ENCODE measurements at places on chromosomes 7 and 10. TPM values are rescaled to one million over a fixed set of nuclear protein-coding genes. Genes with fewer than 3 reads are reported as not detected.

GRCh38 chr7:14835384-14835783 is 67.2 kb downstream of the DGKB start:
- no peaks in the 10 kb centered on the region for H3K4me1 ChIP-seq
- no peak overlapping the region for H3K4me3 ChIP-seq
- no peak for DNase-seq

DNA sequence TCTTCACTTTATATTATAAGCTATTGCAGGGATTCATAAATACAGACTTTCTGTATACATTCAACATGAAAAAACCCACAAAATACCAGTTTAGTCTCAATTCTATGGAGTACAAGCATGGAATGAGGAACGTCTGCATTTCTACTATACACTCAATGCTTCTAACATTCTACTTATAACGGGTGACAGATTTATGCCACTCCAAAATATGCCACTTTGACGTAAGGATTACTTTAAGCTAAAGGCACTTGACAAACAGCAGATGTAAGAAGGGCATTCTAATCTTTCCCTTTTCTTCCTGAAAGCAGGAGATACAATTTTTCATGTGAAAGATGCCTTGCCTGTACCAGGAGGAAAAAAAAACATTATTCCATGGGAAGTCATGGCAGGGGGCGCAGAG is 205.5 kb upstream of the LRRN3 start:
- no peak overlapping the region for H3K27ac ChIP-seq
- no peaks in the 10 kb centered on the region for H3K27me3 ChIP-seq
- H3K36me3 ChIP-seq: no peaks in the 10 kb centered on the region

Gene RINT1
- 37.1 TPM for total RNA-seq

Gene ANKRD22
- total RNA-seq: not detected

GRCh38 chr10:33665501-33665900 is 331.0 kb upstream of the NRP1 start:
- peaks cover 21% of the 10 kb centered on the region for H3K27me3 ChIP-seq
- H3K4me3 ChIP-seq: no peak overlapping the region
- H3K36me3 ChIP-seq: peaks cover 3% of the 10 kb centered on the region
- peaks cover 4% of the 10 kb centered on the region for H3K4me1 ChIP-seq
- DNase-seq: no peak
- H3K27ac ChIP-seq: no peak overlapping the region

DNA sequence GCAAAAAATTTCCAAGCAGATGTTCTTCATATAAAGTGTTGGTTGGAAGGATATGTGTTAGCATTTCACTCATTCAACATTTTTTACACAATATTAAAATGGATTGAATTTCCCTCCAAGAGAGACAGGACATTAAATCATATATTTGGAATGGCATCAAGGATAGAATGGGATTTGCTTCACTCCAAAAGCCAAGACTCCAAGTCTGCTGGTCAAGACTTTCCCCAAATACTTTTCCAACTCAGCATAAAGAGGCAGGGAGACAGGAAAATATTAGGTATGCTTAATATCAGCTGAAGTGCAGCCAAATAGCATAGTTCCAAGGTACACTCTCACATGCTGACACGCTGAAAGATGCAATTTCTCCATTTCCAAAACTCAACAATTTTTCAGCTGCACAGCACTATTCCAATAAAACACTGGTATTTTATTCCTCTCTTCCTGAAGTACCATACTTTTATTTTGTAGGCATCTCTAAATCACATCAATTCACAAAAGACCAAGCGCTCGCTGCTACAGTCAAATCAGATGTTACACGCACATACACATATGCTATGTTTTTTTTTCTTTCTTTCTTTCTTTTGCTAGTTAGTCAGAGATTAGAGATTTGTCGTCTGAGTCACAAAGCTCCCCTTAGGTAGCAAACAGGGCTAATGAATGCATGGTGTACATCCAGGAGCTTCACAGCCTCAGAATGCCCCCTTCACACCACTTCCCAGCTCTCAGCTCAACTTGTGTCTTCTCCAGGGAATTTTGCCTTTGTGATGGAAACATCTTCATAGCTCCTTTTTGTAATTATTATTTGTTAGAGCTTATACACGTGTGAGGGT is 1033.8 kb upstream of the AUTS2 start:
- no peaks in the 10 kb centered on the region for H3K36me3 ChIP-seq
- H3K4me1 ChIP-seq: no peaks in the 10 kb centered on the region
- no peak overlapping the region for H3K27ac ChIP-seq
- H3K27me3 ChIP-seq: no peaks in the 10 kb centered on the region

DNA sequence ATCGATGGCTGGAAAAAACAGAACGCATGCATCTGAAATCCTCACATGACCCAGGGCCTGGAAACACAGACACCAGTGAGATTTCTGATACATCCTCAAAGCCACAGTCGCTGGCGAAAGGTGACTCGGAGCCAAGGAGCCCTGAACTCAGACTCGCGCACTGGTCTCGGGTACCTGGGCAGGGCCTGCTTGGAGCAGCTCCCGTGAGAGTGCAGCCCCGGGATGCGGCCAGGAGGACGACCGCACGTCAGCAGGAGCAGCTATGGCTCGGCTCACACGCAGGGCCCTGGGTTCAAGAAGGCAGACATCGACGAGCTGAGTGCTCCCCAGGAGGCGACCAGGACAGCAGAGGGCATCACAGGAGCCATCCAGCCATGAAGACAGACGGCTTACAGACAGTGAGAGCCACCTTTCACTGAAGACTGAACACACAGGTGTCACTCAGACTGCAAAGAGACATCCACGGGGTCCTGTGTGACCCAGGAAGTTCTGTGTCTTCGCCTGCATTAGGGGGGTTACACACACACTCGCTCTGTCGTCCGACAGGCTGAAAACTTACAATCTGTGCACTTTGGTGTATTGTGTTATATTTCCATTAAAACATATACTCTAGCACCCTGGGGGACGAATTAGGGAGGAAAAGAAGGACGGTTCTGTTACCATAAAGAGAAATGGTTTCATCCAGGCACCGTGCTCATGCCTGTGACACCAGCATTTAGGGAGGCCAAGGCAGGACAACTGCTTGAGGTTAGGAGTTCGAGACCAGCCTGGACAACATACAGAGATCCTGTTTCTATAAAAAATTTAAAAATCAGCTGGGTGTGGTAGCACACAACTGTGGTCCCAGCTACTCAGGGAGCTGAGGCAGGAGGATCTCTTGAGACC is 227.7 kb downstream of the MAD1L1 start:
- H3K27ac ChIP-seq: no peak overlapping the region
- no peak for DNase-seq
- peaks cover 9% of the 10 kb centered on the region for H3K4me1 ChIP-seq
- H3K27me3 ChIP-seq: no peaks in the 10 kb centered on the region

- H3K27me3 ChIP-seq: peaks cover 6% of the 10 kb centered on the region
- H3K27ac ChIP-seq: no peak overlapping the region
- peaks cover 4% of the 10 kb centered on the region for H3K4me1 ChIP-seq
- no peaks in the 10 kb centered on the region for H3K36me3 ChIP-seq
Observed at GRCh38 chr10:61835069-61835945, 66.2 kb upstream of the ARID5B start.

Gene BHLHA15
- not detected for total RNA-seq

Gene COL17A1
- not detected for total RNA-seq

GRCh38 chr10:71398976-71399375 is 2.3 kb downstream of the CDH23 start:
- peaks cover 9% of the 10 kb centered on the region for H3K4me1 ChIP-seq
- no peak for DNase-seq
- H3K36me3 ChIP-seq: peaks cover 13% of the 10 kb centered on the region
- no peak overlapping the region for H3K4me3 ChIP-seq
- no peak overlapping the region for H3K27ac ChIP-seq

- H3K4me3 ChIP-seq: peak overlapping the region; percentile 47
- H3K27me3 ChIP-seq: peaks cover 8% of the 10 kb centered on the region
- peaks cover 10% of the 10 kb centered on the region for H3K4me1 ChIP-seq
- no peak for DNase-seq
- H3K27ac ChIP-seq: peak overlapping the region; percentile 53
- no peaks in the 10 kb centered on the region for H3K36me3 ChIP-seq
Observed at GRCh38 chr7:39355664-39356063, 210.5 kb upstream of the YAE1 start.

DNA sequence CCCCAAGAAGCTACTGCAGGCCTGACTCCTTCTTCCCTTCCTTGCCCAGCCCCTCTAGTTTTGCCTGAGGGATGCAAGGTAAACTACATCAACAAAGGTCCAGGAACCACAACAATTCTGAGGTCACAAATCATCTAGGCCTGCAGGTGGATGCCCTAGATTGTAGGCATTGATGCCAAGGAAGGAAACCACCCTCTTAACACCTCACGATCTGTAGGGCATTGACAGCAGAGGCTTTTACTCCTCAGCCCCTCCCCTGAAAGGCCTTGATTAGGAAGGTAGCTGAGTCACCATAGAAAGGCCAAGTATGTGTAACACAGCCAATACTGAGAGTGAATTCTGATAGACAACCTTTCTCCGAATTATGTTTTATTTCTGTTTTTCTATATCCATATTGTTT is 46.7 kb upstream of the FAM3C start:
- H3K4me1 ChIP-seq: peaks cover 23% of the 10 kb centered on the region
- H3K27ac ChIP-seq: peak overlapping the region; percentile 8
- H3K36me3 ChIP-seq: no peaks in the 10 kb centered on the region
- H3K4me3 ChIP-seq: no peak overlapping the region

DNA sequence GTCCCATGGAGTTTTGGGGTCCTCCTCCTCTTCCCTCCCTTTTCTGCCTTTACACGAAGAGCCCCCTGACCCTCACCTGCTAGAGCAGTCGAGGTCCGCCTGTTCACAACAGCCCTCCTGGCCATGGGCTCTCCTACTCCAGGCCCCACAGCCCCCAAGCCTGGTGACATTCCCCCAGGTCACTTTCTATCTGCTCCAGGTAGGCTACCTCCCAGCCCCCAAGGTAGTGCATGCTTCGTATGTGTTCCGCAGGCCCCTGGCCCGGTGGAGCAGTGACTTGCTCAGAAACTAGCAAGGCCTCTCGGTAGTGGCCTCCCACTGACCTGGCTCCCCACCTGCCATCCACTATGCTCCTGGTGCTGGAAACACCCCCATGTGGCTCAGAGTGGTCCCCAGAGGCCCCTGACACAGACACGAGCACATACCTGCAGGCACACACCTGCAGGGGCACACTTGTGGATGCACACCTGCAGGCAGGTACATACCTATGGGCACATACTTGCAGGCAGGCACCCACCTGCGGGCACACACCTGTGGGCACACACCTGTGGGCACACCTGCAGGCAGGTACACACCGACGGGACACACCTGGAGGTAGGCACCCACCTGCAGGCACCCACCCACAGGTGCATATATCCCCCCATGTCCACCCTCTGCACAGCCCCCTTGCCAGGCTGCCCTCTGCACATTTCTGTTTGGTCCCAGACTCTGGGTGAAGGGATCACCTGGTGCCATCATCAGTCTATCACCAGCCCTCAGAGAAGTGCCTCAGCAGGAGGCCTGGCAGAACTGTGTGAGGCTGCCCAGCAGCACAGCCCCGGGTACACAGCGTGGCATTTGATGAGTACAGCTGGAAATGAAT is 322.5 kb downstream of the PTPRN2 start:
- no peaks in the 10 kb centered on the region for H3K36me3 ChIP-seq
- H3K27ac ChIP-seq: no peak overlapping the region
- no peaks in the 10 kb centered on the region for H3K27me3 ChIP-seq
- DNase-seq: no peak

Gene FRMPD2
- 0.17 TPM for total RNA-seq

DNA sequence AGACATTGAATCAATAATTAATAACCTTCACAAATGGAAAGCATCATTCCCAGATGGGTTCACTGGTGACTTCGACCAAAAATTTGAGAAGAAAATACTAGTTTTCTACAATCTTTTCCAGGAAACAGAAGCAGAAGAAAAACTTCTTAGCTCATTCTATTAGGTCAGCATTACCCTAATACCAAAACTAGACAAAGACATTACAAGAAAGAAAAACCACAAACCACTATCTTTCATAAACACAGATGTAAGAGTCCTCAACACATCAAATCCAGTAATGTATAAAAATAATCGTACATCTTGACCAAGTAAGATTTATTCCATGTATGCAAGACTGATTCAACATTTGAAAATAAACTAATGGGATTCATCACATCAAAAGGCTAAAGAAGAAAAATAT is 64.0 kb upstream of the CDK1 start:
- H3K27me3 ChIP-seq: no peaks in the 10 kb centered on the region
- H3K4me3 ChIP-seq: peak overlapping the region; percentile 50
- no peak for DNase-seq
- H3K4me1 ChIP-seq: peaks cover 34% of the 10 kb centered on the region
- no peaks in the 10 kb centered on the region for H3K36me3 ChIP-seq
- H3K27ac ChIP-seq: peak overlapping the region; percentile 41

GRCh38 chr7:522071-522950 is 2.7 kb upstream of the PDGFA start:
- no peak for DNase-seq
- peaks cover 15% of the 10 kb centered on the region for H3K27me3 ChIP-seq

Gene INA
- total RNA-seq: not detected

GRCh38 chr10:20142311-20142710 is 326.1 kb downstream of the PLXDC2 start:
- no peaks in the 10 kb centered on the region for H3K36me3 ChIP-seq
- H3K27me3 ChIP-seq: no peaks in the 10 kb centered on the region
- no peak overlapping the region for H3K27ac ChIP-seq
- DNase-seq: no peak
- no peak overlapping the region for H3K4me3 ChIP-seq
- no peaks in the 10 kb centered on the region for H3K4me1 ChIP-seq

GRCh38 chr7:17374654-17375053 is 76.2 kb downstream of the AHR start:
- no peak overlapping the region for H3K27ac ChIP-seq
- H3K4me3 ChIP-seq: no peak overlapping the region
- no peak for DNase-seq
- H3K4me1 ChIP-seq: no peaks in the 10 kb centered on the region
- H3K36me3 ChIP-seq: no peaks in the 10 kb centered on the region

GRCh38 chr7:135685306-135686084 is 23.2 kb downstream of the STMP1 start:
- DNase-seq: no peak
- H3K4me3 ChIP-seq: no peak overlapping the region
- peaks cover 4% of the 10 kb centered on the region for H3K4me1 ChIP-seq
- no peaks in the 10 kb centered on the region for H3K27me3 ChIP-seq

- no peak overlapping the region for H3K27ac ChIP-seq
- H3K36me3 ChIP-seq: no peaks in the 10 kb centered on the region
- DNase-seq: no peak
- no peaks in the 10 kb centered on the region for H3K27me3 ChIP-seq
- H3K4me3 ChIP-seq: no peak overlapping the region
Observed at GRCh38 chr7:105439174-105439893, 50.6 kb upstream of the SRPK2 start.

DNA sequence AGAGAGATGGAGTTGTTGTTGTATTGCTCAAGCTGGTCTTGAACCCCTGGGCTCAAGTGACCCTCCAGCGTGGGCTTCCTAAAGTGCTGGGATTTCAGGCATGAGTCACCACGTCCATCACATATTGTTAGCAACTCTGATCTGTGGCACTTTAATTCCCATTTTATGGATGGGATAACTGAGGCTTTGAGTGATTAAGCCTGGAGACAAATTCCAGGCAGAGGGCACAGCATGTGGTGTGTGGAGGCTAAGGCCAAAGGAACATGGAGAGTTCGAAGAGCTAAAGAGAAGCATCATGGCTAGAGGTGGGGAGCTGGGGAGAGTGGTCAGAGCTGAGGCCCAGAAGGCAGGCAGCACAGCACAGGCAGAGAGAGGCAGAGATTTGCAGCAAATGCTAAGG is 458.4 kb downstream of the XPNPEP1 start:
- no peaks in the 10 kb centered on the region for H3K27me3 ChIP-seq
- no peaks in the 10 kb centered on the region for H3K4me1 ChIP-seq
- no peak overlapping the region for H3K27ac ChIP-seq
- peaks cover 3% of the 10 kb centered on the region for H3K36me3 ChIP-seq
- no peak overlapping the region for H3K4me3 ChIP-seq
- no peak for DNase-seq

All from T-helper 17 cell (primary cell).